Activated CD4-positive, alpha-beta T cell treated with anti-CD3 and anti-CD28 coated beads, Interleukin-2, amount 50 U/mL, for 1 hour (primary cell): ENCODE measurements at places on chromosomes 3 and 15.

GRCh38 chr15:38652998-38653397, 88.4 kb upstream of the RASGRP1 start:
- DNase-seq, result peak; percentile 66

GRCh38 chr3:119405315-119405714, 58.1 kb downstream of the TMEM39A start:
- no peak for DNase-seq

GRCh38 chr3:161406594-161407555, 35.6 kb upstream of the SPTSSB start:
- no peak for DNase-seq

DNA sequence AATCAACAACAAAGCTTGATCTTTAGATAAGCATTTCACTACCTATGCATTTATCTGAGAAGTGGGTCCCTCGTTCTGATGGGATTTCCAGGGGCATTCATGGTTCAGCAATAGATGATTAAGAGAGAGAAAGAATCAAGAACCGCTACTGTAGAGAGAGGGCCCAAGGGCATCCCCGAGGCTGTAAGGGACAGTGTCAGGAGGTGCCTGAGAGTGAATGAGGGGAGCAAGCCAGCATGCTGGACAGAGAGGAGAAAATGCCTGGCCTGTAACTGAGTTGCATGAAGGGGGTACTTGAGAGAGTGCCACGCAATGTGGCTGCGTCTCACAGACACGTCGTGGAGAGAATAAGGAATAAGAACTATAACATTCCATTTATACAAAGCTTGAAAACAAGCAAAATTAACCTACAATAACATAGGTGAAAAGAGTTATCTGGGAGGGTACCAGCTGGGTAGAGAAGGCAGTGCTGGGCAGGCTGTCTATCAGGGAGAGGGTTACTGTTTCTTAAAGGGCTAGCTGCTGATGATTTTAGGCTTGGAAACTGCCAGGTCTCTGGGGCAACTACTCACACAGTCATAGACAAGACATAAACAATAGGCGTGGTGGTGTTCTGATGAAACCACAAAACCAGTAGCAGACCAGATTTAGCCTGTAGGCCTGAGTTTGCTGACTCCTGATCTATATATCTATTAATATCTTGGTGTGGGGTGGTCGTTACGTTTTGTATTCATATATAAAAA, 374.6 kb upstream of the CFAP20DC start:
- DNase-seq, result peak; percentile 6

GRCh38 chr3:133676336-133677118, 14.8 kb upstream of the TOPBP1 start:
- no peak for DNase-seq

- DNase-seq, result no peak
Observed at GRCh38 chr3:194276768-194277103, 74.4 kb downstream of the CPN2 start.

- DNase-seq, result no peak
Observed at GRCh38 chr3:46356909-46357308, 3.0 kb downstream of the CCR2 start.

DNA sequence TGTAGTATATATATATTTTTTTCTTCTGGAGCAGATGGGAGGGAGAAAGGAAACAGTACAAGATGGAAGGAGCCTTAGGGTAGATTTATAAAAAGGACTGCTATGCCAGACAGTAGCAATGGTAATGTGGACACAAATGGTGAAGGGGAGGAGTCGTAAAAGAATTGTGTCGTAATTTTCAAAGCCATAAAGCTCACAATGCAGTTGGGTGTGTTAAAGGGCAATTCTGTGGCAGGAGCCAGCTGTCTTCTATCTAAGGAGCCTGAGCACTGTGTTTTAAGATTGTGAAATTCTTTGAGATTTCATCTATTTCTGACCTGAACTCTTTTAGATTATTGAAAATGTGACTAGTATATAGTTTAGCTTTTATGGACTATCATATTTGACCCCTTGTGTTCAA, 58.9 kb downstream of the CNOT10 start:
- DNase-seq, result no peak

GRCh38 chr15:99307735-99308134, 56.5 kb downstream of the LRRC28 start:
- no peak for DNase-seq
